ENCODE measurements at places on chromosomes 2 and 18.

DNA sequence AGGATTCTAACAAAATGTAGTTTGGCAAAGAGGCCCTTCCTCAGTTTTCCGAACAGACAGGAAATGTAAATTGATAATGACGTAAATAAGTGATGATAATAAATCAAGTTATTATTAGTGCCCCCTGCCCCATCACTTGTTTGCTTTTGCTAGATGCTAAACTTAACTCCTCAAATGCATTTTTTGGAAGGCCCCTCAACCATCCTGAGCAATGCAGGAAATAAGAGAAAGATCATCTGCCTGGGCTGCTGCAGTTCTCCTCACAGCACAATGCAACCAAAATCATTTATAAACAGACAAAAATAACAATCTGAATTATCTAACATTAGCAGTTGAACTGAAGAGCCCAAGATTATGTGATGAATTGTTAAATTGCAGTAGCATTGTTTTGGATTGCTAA is 62.6 kb upstream of the PSMD14 start:
- no peak for DNase-seq

DNA sequence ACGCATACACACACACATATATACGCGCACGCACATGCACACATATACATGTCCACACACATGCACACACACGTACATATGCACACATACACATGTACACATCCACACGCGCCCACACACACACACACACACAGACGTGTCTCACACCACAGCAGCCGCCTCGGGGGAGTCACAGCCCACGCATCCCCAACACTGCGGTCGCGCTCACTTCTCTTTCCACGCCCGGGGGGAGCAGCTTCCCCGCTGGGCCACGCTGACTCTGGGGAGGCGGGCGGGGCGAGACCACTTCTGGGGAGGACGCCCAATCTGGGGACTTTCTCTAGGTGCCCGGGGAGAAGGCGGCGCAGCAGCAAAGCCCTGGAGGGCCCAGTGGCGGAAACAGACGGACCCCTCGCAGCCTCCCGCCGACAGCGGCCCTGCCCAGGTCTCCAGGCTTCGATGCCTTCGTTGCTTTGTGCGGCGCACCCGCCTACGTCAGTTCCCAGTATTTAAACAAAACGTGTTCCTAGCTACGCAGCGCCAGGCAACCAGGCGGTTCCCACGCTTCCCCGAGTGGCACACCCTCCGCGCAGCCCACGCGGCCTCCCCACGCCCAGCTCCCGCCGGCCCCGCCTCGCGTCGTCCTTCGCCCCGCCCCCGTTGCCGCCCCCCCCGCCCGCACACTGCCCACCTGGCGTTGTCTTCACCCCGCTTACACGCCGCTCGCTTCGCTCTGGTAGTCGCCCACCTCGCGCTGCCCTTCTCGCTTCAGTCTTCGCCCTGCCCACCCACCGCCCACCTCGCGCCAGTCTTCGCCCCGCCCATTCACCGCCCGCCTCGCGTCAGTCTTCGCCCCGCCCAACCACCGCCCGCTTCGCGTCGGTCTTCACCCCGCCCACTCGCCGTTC is 810 bp upstream of the RBFA start:
- DNase-seq = no peak

GRCh38 chr2:75553935-75554531 is 6.7 kb downstream of the EVA1A start:
- DNase-seq = no peak

- DNase-seq = no peak
Observed at GRCh38 chr2:162153608-162154224, 1.7 kb upstream of the GCG start.

GRCh38 chr2:218855305-218856166 is 4.1 kb upstream of the WNT6 start:
- DNase-seq = no peak

GRCh38 chr2:162092008-162092390 is 18.0 kb upstream of the DPP4 start:
- DNase-seq = no peak

- no peak for DNase-seq
Observed at GRCh38 chr2:67880291-67880761, 182.5 kb downstream of the C1D start.

- no peak for DNase-seq
Observed at GRCh38 chr2:3212984-3213383, 164.6 kb downstream of the EIPR1 start.

GRCh38 chr2:182866461-182867406 is at the start of gene FRZB:
TSS of gene FRZB (minus strand) at chr2:182866637. CDS start at chr2:182866552, 85 bp downstream.
- no peak for DNase-seq

DNA sequence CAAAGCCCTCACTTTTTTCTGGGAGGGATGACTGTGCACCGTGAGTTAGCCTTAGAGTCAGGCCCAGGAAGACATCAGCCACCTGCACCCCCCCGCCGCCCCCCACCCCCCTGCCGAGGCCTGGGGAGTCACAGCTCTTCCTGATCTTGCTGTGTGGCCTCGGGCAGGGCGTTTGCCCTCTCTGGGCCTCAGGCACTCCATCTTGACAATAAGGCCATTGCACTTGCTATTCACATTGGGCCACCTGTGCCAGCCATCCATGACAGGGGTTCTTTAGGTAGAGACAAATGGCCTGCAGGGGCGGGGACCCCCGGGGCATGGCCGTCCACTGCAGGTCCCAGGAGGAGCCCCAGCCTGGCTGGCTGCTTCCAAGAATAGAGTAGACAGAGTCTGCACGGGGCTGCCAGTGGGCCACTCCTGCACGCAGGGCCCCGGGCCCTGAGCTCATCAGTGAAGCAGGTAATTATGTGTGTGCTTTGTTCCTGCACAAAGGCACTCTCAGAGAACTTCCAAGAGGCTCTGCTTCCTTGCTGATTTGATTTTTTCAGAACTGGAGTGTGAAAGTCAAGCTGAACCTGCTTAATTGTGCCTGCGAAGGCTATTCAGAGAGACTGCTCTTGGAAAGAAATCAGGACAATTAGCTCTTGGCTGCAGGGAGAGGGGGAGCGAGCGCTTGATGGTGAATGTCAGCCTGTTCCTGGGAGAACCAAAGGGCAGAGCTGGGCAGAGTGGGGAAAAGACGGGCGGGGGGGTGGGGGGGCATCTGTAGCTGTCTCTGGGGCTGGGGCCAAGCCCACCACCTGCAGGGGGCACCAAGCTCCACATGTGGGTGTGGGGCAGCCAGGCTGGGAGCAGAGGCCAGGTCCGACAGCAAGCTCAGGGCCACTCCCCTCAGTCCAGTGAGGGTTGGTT is 40.3 kb downstream of the RRM2 start:
- DNase-seq = no peak

GRCh38 chr18:79469309-79469708 is 73.6 kb downstream of the NFATC1 start:
- no peak for DNase-seq

DNA sequence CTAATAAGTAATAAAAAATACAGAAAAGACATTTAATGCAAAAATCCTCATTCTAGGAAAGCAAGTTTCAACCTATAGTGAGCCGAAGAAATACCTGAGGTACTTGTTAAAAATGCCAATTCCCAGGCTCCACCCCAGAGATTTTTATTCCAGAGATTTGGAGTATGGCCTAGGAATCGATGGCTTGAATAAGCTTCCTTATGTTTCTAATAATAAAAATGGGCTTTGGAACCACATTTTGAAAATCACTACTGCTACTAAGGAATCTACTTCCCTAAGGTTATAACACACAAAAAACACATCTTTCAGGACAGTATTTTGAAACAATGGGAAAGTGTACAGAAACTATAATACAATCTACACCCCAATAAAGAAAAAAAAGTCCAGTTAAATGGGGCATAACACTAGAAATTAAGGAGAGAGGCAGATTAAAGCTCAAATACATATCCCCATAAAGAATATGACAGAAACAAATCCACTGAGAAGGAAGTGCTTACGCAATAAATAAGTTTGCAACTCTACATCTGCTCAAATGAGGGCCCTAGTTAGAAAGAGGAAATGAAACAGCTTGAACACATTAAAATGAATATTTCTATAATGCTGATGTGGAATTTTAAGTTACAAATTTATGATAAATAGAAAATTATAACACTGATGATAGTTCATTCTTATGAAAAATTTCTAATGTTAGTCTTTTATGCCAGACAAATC is 103.7 kb downstream of the EPB41L3 start:
- no peak for DNase-seq

GRCh38 chr18:51153659-51154371 is 43.7 kb downstream of the MEX3C start:
- peak; percentile 37 for DNase-seq

- DNase-seq = no peak
Observed at GRCh38 chr2:173264603-173265366, 89.9 kb upstream of the CDCA7 start.

- no peak for DNase-seq
Observed at GRCh38 chr2:146987996-146988395, 856.8 kb upstream of the ACVR2A start.

GRCh38 chr18:28365411-28365831 is 188.5 kb upstream of the CDH2 start:
- no peak for DNase-seq

DNA sequence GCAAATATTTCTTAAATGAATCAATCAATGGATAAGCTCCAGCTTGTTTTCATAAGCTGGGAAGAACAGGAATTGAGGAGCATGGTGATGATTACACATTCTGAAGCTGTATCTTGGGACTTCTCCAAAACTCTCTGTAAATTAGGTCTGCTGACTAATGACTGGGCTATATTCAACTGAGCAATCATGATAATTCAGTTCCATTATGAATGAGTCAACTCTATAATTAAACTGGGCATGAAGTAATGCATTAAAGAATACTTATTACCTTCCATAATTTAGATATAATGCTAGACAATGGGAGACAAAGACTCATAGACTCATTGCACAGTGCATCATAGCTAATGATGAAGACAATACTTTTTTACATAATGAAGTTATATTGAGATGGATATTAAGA is 207.4 kb downstream of the CBLN2 start:
- DNase-seq = no peak

DNA sequence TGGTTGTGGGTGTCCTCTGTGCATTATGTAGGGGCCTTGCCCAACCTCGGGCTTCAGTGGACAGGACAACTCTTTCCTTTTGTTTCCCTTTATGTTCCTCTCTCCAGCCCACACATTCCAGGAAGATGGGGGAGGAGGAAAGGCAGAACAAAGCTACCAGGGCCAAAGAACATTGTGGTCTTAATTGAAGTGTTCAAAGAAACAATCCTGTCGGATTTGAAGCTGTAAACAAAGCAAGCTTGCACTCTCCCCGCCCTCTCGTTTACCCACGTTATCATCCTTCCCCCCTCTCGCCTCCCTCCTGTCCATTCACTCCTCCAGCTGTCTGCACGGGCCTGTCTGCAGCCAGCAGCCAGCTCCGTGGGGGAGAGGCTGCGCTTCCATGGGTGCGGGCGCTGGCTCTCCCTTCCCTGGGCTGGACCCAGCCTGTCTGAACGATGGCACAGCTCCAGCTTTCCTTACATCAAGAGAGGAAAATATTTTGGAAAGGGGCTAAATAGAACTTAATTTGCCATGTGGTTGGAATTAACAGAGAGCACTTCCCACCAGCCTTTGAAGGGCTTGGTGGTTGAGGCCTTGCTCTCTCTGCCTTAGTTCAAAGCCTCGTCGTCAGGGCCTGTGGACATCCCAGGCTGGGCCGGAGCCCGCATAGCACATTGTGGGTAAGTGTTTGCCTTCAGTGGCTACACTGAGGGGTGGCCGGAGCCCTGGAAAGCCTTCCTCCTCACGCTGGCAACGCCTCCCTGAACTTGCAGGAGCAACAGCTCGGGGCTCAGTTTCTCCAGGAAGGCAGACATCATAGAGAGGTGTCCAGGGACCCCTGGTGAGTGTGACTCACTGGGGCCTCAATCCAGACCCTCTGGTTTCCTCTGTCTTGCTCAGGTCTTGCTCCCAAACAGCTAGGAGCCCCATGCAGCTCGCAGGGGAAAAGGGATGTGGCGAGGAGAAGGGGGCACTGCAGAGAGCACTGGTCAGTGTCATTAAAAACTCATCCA is 60.6 kb upstream of the HS6ST1 start:
- DNase-seq = no peak

- DNase-seq = no peak
Observed at GRCh38 chr2:228860601-228861285, 410.3 kb downstream of the PID1 start.

GRCh38 chr2:198438331-198438730 is 633.9 kb downstream of the PLCL1 start:
- no peak for DNase-seq

DNA sequence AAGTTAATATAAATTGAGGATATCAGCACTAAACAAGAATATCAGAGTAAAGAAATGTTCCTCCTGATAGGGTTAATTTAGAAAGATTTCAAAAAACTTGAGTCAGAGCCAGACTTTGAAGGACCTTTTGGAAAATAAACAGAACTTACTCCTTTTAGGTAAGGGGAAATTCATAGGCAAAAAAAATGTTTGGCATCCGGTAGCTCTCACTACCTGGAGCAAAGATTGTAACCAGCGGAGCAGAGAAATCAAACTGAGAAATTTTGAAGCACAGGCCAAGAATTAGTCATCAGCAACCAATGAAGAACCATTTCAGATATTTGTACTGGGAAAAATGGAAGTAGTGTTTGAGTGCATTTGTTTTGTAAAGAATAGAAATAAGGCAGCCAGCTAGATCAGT is 113.0 kb downstream of the ICA1L start:
- DNase-seq = no peak

DNA sequence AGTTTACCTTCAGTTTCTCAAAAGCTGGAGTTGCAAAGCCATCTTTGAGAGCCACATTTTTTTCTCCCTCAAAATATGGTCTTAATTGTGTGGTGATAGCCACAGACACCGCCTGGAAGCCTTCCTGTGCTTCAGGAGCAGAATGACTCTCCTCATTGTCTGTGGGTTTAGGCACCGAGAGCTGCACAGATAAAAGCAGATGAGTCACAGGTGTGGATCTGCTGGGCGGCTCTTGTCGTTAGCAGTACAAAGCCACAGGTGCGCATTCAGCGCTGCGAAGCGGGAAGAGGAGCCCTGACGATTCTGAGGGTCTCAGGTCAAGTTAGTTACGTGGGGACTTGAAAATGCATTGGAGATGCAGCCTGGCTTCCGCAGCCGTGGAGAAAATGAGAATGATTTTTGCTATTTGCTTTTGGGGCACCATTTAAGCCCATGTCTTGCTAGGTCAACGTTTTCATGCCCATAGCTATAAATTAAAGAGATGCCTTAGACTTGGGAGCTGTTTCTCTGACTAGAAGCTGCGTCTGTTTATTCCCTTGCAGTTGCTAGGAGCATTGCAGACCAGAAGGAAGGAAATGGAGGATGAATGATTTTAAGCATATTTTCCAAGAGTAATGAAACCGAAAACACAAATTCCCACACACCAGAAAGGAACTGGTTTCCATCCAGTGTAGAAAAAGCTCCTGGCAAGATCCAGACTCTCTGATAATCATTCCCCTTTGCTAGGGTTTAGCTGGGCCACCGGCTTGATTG is 51.5 kb downstream of the KLHL29 start:
- DNase-seq = peak; percentile 5

DNA sequence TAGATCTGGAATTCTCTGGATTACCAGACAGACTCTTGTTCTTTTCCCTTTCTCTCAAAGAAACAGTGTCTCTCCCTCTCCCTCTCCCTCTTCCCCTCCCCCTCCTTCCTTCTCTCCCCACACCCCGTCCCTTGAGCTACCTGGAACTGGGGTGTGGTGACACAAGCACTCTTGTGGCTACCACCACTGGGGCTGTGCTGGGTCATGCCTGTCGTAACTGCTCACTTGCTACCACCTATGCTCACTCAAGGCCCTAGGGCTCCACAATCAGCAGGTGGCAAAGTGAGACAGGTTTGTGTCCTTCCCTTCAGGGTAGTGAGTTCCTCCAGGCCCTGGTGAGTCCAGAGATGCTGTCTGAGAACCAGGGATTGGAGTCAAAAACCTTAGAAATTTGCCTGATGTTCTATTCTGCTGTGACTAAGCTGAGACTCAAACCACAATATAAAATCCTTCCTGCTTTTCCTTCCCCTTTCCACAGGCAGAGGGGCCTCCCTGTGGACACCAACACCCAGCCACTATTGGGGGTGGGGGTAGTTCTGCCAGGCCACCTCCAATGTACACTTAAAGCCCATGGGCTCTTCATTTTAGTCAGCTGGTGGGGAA is 70.8 kb downstream of the OXER1 start:
- DNase-seq = no peak
